GM04503 (cell line): ENCODE measurements at places on chromosomes 5 and 9.

DNA sequence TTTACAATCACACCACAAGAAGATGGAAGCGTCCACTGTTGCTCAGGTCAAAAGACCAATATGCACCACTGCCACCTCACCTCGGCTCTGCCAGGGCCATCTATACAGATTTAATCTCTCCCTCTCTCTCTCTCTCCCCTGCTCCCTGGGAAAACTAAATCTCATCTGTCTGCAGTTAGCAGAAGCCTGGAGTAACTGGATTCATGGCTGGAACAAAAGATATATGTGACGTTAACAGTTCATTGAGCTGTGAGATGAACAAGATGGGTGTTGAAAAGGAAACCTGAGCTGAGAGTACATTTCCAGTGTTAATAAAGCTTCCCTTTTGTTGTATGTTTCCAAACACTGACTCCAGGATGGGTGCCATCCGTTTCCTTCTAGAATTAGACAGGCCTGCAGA lies 369.7 kb downstream of the CDK5RAP2 start:
- no peak for DNase-seq

DNA sequence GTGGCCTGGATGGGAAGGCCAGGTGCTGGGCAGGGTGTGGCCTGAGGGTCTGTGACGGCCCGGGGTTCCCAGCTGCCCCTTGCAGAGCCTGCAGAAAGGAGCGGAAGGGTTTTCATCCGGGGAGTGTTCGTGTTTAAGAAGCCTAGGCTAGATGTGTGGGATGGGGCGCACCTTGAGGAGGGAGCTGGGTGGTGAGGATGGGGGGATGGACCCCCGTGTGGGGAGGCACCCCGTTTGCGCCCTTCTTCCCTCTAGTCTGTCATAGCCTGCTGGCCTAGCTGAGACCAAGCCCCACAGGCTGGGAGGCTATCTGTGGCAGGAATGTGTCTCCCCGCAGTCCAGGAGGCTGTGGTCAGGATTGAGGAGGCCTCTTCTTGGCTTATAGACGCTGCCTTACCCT lies 11.9 kb downstream of the RNU6ATAC start:
- no peak for DNase-seq

DNA sequence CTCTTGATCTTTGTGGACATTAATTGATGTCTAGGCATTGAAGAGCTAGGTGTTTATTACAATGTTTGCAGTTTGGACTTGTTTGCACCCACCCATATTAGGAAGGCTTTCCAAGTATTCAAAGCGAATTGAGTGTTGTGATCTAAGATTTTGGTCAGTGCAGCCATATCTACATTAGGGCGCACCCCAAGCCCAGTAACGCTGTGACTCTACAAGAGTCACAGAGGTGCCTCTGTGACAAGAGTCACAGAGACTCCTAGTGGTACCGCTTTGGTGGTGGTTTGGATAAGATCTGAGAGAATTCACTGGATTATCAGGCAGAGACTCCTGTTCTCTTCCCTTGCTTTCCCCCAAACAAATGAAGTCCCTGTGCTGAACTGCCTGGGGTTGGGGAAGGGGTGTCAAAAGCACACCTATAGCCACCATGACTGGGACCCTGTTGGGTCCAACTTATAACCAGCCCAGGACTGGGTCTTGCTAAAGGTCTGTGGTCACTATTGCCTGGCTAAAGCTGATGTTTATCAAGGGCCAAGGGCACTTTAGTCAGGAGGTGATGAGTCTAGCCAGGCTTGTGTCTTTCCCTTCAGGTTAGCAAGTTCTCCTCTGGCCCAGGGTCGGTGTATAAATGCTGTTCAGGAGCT lies 114.1 kb upstream of the RIOK2 start:
- peak; percentile 9 for DNase-seq

- no peak for DNase-seq
Measured at GRCh38 chr5:66891184-66891925, 295.2 kb downstream of the MAST4 start.

- no peak for DNase-seq
Measured at GRCh38 chr9:95189251-95190098, 128.0 kb downstream of the FANCC start.

DNA sequence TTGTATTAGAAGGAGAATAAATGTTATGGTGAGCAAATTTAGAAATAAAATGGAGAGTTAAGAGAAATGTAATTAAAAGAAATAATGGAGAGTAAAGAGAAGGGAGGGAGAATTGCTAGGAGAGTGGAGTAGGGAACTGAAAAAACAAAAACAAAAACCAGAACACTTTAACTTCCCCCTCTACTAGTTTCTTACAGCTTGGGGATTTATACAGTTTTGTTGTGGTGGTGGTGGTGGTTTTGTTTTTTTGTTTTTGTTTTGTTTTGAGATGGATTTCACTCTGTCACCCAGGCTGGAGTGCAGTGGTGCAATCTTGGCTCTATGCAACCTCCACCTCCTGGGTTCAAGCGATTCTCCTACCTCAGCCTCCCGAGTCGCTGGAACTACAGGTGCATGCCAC lies 322.4 kb downstream of the TMEM167A start:
- no peak for DNase-seq
